Activated T-helper 2 cell treated with anti-CD3 and anti-CD28 coated beads, Interferon-gamma antibody, Interleukin-2, Interleukin-4, amounts not matched to agents 10 μg/mL and 5 μg/mL and 100 μg/mL, durations not matched to agents 14 hours and 24 hours and 36 hours (primary cell): ENCODE measurements at places on chromosomes 1 and 21. TPM values are rescaled to one million over a fixed set of nuclear protein-coding genes. Genes with fewer than 3 reads are reported as not detected.

The SZRD1 gene
- 198 TPM in 2 replicates for total RNA-seq

GRCh38 chr1:204736836-204737235, 51.3 kb upstream of the LRRN2 start:
- no peak overlapping the region for H3K4me3 ChIP-seq
- no peak for DNase-seq
- no peaks in the 10 kb centered on the region for H3K4me1 ChIP-seq
- H3K27me3 ChIP-seq = peaks cover 40% of the 10 kb centered on the region

- H3K4me1 ChIP-seq = no peaks in the 10 kb centered on the region
- no peak for DNase-seq
- H3K27me3 ChIP-seq = no peaks in the 10 kb centered on the region
- no peak overlapping the region for H3K27ac ChIP-seq
- no peak overlapping the region for H3K4me3 ChIP-seq
These were observed 20.6 kb upstream of the PGD start for GRCh38 chr1:10378081-10378841.

The RSPH1 gene
- total RNA-seq = not detected in 2 replicates

- H3K36me3 ChIP-seq = no peaks in the 10 kb centered on the region
- no peak overlapping the region for H3K27ac ChIP-seq
- peak; percentile 2 for DNase-seq
- H3K27me3 ChIP-seq = peaks cover 8% of the 10 kb centered on the region
These were observed 18.9 kb upstream of the COL6A2 start for GRCh38 chr21:46078978-46079351.

- H3K27me3 ChIP-seq = no peaks in the 10 kb centered on the region
- peaks cover 47% of the 10 kb centered on the region for H3K36me3 ChIP-seq
- peak overlapping the region; percentile 99 for H3K4me3 ChIP-seq
- peak overlapping the region; percentile 97 for H3K27ac ChIP-seq
- H3K4me1 ChIP-seq = peaks cover 28% of the 10 kb centered on the region
- no peak for DNase-seq
These were observed 2.6 kb downstream of the LRRC41 start for GRCh38 chr1:46300673-46301405.

DNA sequence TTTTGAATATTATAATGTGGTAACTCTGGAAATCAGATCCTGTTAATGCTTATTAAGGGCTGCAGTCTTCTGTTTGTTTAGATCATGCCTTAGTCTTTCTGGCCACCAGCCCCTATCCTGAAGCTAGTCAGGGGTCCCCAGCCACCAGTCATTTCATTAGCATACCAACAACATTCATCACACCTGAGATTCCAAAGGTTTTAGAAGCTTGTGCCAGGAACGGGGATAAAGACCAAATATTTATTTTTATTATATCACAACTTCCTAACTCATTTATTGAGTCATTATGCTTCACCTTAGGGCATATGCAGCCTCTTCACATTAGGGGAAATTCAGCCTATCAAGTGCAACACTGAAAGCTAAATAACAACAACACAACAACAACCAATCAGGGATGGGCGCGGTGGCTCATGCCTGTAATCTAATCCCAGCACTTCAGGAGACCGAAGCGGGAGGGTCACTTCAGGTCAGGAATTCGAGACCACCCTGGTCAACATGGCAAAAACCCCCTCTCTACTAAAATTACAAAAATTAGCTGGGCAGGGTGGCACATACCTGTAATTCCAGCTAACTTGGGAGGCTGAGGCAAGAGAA, 2.9 kb upstream of the PSEN2 start:
- H3K36me3 ChIP-seq = no peaks in the 10 kb centered on the region
- H3K27ac ChIP-seq = no peak overlapping the region
- no peak for DNase-seq
- H3K4me3 ChIP-seq = no peak overlapping the region
- peaks cover 6% of the 10 kb centered on the region for H3K27me3 ChIP-seq

DNA sequence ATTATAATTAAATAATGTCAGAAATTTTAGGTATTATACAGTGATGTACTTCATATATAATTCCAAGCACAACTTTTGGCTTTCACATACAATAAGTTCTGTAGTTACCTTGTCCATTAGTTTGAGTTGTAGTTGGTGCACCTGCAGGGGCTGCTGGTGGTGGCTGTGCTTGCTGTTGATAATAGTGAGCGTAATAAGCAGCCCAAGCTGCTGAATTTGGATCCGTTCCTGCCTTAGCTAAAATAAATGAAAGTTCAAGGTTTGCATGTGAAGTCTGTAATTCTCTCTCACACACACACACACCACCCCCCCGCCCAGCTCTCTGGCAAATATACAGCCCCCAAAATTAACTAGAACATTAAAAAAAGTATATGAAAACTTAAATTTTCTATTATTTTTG, 22.4 kb downstream of the FUBP1 start:
- H3K4me1 ChIP-seq = peaks cover 18% of the 10 kb centered on the region
- H3K36me3 ChIP-seq = peaks cover 76% of the 10 kb centered on the region
- no peak for DNase-seq
- no peak overlapping the region for H3K4me3 ChIP-seq

GRCh38 chr1:14524826-14525636, 73.5 kb upstream of the KAZN start:
- H3K36me3 ChIP-seq = no peaks in the 10 kb centered on the region
- no peak for DNase-seq
- H3K4me1 ChIP-seq = no peaks in the 10 kb centered on the region

GRCh38 chr21:34357889-34358288, 5.9 kb upstream of the KCNE2 start:
- no peak overlapping the region for H3K27ac ChIP-seq
- peaks cover 4% of the 10 kb centered on the region for H3K36me3 ChIP-seq
- no peak for DNase-seq
- H3K4me3 ChIP-seq = no peak overlapping the region

The LIPI gene
- not detected in 2 replicates for total RNA-seq

- H3K4me1 ChIP-seq = no peaks in the 10 kb centered on the region
- DNase-seq = no peak
- H3K4me3 ChIP-seq = no peak overlapping the region
- no peak overlapping the region for H3K27ac ChIP-seq
- H3K36me3 ChIP-seq = no peaks in the 10 kb centered on the region
- peaks cover 28% of the 10 kb centered on the region for H3K27me3 ChIP-seq
These were observed 22.7 kb upstream of the MAN1C1 start for GRCh38 chr1:25593861-25594260.

The KCND3 gene
- not detected in 2 replicates for total RNA-seq

DNA sequence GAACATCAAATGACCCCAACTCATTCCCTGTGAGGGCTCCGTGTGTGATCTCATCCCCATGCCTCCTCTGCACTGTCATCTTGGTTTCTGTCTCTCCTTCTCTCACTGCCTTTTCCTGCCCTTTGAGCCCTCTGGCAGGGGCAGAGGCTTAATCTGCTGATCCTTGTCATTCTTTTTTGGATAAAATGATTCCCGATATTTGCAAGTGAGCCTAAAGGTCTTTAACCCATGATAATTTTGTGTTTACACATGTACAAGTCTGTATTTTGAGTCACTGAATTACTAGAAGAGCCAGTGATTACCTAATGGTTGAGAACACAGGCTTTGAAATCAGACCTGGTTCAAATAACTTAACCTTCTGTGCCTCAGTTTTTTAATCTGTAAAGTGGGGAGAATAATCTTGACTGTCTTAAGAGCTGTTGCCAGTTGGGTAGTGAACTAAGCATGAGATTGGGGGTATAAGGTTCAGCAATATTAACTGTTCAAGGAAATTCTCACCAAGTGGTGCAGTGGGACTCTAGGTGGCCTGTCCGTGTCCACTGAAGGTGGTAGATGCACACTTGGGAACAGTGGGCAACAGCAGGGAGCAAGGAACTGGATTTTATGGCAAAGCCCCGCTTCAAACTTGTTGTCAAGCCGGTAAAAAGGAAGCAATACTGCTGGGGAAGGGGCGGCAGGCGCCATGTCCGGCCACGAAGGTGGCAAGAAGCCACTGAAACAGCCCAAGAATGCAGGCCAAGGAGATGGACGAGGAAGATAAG, 1.6 kb downstream of the ECHDC2 start:
- no peak overlapping the region for H3K27ac ChIP-seq
- no peaks in the 10 kb centered on the region for H3K36me3 ChIP-seq
- DNase-seq = no peak

The NBPF9 gene
- total RNA-seq = 18.2 and 18.8 TPM in 2 replicates

The CFAP45 gene
- 1.5 and 2.3 TPM in 2 replicates for total RNA-seq

- H3K4me1 ChIP-seq = peaks cover 21% of the 10 kb centered on the region
- H3K27me3 ChIP-seq = peaks cover 32% of the 10 kb centered on the region
- DNase-seq = no peak
These were observed 156.9 kb upstream of the NBPF11 start for GRCh38 chr1:148308832-148309458.

DNA sequence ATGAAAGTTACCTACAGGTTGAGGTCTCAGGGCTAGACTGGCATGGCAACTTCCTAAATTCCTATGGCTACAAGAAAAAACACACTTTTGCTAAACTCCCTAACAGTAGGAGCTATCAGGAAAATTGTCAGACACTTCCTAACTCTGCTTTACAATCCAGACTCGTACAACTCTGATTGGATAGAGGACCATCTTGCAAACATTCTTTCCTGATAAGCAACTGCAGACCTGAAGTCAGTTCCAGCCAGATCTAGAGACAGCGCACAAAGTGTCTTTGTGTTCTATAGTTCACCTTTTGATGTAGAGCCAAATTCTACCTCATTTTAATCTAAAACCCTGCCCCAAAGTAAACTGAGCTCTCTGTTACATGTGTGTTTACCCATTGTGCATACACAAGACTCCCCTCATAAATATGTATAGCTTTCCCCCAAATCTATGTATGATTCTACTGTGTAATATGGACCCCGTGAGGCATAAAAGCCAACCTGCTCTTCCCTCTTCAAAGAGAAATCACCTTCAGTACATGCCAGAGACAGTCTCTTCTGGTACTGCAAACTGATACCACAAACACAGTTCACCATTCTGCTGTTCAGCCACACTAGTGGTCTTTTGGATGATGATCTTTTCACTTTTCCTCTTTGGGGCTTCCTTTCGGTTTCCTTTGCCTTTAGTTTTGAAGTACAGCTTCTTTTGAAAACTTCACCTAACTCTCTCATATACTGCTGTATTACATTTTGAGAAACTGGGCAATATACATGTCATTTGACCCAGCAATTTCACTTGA, 21.7 kb downstream of the ZP4 start:
- DNase-seq = no peak
- no peak overlapping the region for H3K27ac ChIP-seq
- H3K4me3 ChIP-seq = no peak overlapping the region
- no peaks in the 10 kb centered on the region for H3K36me3 ChIP-seq
- peaks cover 2% of the 10 kb centered on the region for H3K4me1 ChIP-seq

DNA sequence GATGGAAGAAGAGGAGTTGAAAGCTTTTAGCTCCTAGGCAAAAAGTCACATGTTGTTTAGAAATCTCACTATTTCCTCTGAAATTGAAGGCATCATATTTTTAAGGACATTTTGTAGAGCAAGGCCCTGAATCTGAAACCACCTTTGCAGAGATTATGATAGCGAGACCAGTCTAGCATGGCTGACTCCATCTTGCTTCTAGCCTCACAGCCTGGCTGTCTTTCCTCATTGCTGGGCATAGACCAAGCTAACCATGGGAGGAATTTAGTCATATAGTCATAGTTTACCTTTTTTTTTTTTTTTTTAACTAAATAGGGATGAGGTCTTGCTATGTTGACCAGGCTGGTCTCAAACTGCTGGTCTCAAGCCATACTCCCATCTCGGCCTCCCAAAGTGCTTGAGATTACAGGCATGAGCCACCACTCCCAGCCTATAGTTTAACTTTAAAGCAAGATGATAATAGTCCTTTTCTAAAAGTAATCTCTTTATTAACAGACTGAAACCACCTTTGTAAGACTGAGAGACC, 42.2 kb upstream of the ZNF326 start:
- no peak overlapping the region for H3K27ac ChIP-seq
- no peak overlapping the region for H3K4me3 ChIP-seq
- DNase-seq = no peak

- H3K4me1 ChIP-seq = peaks cover 42% of the 10 kb centered on the region
- DNase-seq = peak; percentile 78
- peak within 1 kb of the TSS; percentile 90 for H3K27ac ChIP-seq
- H3K4me3 ChIP-seq = peak within 1 kb of the TSS; percentile 96
- no peaks in the 10 kb centered on the region for H3K27me3 ChIP-seq
- H3K36me3 ChIP-seq = peaks cover 41% of the 10 kb centered on the region
These were observed at the start of the genes HSF2BP and RRP1B for GRCh38 chr21:43659136-43660000. Gene HSF2BP (minus strand): TSS chr21:43659488. CDS start chr21:43658096, 1,392 bp downstream. Gene RRP1B (plus strand): TSS chr21:43659560. CDS start chr21:43659665, 105 bp downstream.

The RPE65 gene
- not detected in 2 replicates for total RNA-seq

- H3K27ac ChIP-seq = no peak overlapping the region
- no peaks in the 10 kb centered on the region for H3K27me3 ChIP-seq
- DNase-seq = no peak
- peaks cover 31% of the 10 kb centered on the region for H3K36me3 ChIP-seq
- H3K4me1 ChIP-seq = peaks cover 10% of the 10 kb centered on the region
These were observed 24.3 kb upstream of the PPP1R15B start for GRCh38 chr1:204435872-204436271.

The AQP10 gene
- not detected in 2 replicates for total RNA-seq

The AGTRAP gene
- 8.6 and 9.7 TPM in 2 replicates for total RNA-seq

The SPRR2A gene
- not detected in 2 replicates for total RNA-seq

The LPGAT1 gene
- 27.8 and 31.1 TPM in 2 replicates for total RNA-seq

The OR6K3 gene
- total RNA-seq = not detected in 2 replicates

The FAM163A gene
- not detected in 2 replicates for total RNA-seq

- peaks cover 7% of the 10 kb centered on the region for H3K4me1 ChIP-seq
- no peak overlapping the region for H3K4me3 ChIP-seq
- H3K27me3 ChIP-seq = peaks cover 37% of the 10 kb centered on the region
These were observed 70.1 kb downstream of the LHX9 start for GRCh38 chr1:197987294-197987693.

- DNase-seq = no peak
- no peaks in the 10 kb centered on the region for H3K36me3 ChIP-seq
- H3K4me3 ChIP-seq = no peak overlapping the region
- no peak overlapping the region for H3K27ac ChIP-seq
These were observed 247.6 kb downstream of the MRPL39 start for GRCh38 chr21:25359724-25360123.

- no peaks in the 10 kb centered on the region for H3K36me3 ChIP-seq
- peaks cover 28% of the 10 kb centered on the region for H3K27me3 ChIP-seq
- H3K27ac ChIP-seq = no peak overlapping the region
- H3K4me3 ChIP-seq = no peak overlapping the region
- no peaks in the 10 kb centered on the region for H3K4me1 ChIP-seq
- no peak for DNase-seq
These were observed 8.2 kb upstream of the ST6GALNAC3 start for GRCh38 chr1:76066394-76066793.

GRCh38 chr1:224245188-224245587, 62.1 kb downstream of the DEGS1 start:
- no peak overlapping the region for H3K4me3 ChIP-seq
- H3K27ac ChIP-seq = peak overlapping the region; percentile 71
- H3K4me1 ChIP-seq = peaks cover 14% of the 10 kb centered on the region
- DNase-seq = peak; percentile 11
- H3K27me3 ChIP-seq = no peaks in the 10 kb centered on the region

- no peaks in the 10 kb centered on the region for H3K4me1 ChIP-seq
- no peak for DNase-seq
- H3K27me3 ChIP-seq = no peaks in the 10 kb centered on the region
- H3K27ac ChIP-seq = no peak overlapping the region
- no peak overlapping the region for H3K4me3 ChIP-seq
These were observed 1145.6 kb downstream of the KCNT2 start for GRCh38 chr1:195462646-195463045.
